ENCODE measurements at places on chromosomes 2 and 18.

GRCh38 chr2:218228366-218229090 is 11.5 kb downstream of the ARPC2 start:
- DNase-seq, result no peak

DNA sequence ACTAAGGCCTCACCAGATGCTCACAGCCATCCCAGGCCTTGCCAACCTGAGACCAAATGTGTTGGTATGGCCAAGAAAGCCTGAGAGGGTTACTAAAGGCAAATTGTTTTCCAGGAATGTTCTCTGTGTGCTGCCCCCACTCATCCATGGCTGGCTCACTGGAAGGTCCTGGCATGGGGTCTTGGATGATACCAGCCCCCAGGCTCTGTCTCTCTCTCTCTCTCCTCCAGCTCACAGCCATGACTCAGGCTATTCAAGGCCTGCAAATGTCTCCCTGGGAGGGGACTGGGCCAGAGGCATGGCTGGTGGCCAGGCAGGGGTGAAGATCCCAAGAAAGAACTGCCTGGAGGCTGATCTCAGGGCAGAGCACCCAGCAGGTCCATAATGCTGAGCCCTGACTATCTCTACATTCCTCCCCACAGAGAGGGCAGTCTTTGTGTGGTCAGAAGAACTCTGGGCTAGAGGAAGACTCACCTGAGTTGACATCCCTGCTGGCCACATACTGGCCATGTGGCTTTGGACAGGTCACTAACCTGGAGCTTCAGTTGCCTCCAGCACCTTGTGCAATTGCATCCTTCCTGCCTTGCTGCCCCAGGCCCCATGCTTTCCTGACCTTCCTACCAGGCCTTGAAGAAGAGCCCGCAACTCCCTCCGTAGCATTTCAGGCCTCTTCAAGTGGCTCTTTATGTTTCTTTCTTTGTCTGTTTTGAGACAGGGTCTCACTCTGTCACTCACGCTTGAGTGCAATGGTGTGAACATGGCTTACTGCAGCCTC is 150.4 kb downstream of the ZFP36L2 start:
- DNase-seq, result no peak

DNA sequence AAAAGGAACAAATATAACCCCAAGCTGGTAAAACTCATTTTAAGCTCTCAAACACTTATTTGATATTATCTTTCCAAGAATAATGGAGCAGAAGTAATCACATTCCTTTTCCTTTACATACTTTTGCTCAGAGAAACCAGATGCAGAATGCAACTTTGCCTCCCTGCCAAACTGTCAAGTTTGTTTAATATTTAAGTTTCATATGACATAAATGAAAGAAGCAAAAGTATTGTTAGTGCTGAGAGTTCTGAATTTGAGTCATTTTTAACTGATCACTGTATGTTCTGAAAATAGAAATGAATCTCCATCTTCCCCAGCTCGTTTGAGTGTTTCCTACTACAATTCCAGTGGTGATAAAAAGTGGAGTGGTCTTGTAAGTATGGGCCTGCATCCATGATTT is 423.4 kb downstream of the PID1 start:
- DNase-seq, result no peak

DNA sequence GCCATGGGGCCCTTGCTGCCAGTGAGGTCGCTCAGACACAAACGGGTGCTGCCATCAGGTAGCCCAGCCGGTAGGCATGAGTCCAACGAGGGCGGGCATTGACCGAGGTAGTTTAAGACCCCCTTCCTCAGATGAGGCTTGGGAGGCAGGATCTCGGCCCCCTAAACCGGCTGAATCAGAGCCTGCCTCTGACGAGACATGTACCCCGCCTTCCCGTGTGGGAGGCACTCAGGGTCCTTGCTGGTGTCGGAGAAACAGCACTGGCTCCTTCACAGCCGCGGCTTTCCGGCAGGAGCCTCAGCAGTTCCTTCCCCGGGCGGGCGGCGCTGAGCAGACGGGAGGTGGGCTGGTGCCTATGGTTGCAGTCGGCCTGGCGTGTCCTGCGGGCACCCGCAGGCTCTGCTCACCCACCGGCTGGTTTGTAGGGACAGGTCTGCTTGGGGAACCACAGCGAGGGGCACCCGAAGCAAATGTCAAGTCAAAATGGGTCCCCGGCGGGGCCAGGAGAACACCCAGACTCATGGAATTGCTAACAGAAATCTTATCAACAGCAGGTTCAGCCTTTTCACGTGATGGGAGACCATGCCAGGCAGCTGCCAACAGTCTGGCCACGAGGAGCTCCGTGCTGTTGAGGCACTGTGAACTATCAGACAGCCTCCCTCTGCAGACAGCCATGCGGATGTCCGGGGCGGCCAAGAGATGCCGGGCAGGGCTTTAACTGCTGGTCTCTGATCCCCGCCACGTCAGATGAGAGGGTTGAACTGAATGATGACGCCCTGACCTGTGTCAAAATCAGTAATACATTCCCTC is 2.8 kb downstream of the KCNG2 start:
- DNase-seq, result no peak

- no peak for DNase-seq
Measured at GRCh38 chr2:170217778-170218251, 39.9 kb downstream of the MYO3B start.

- DNase-seq, result no peak
Measured at GRCh38 chr2:10452312-10452711, 4.2 kb upstream of the ODC1 start.
